ENCODE measurements at places on chromosomes 7 and 10.

DNA sequence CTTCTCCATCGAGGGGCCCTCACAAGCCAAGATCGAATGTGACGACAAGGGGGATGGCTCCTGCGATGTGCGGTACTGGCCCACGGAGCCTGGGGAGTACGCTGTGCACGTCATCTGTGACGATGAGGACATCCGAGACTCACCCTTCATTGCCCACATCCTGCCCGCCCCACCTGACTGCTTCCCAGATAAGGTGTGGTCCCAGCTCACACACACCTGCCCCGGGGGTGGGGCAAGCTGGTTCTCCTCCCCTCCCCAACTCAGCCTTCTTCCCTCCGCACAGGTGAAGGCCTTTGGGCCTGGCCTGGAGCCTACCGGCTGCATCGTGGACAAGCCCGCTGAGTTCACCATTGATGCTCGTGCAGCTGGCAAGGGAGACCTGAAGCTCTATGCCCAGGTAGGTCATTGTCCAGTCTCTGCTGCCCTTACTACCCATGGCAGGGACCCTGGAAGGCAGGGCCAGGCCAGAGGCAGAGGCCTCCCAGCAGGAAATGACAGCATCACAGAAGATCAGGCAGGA lies 11.0 kb downstream of the FLNC start:
- peak; percentile 56 for DNase-seq
- H3K4me1 ChIP-seq, result no peaks in the 10 kb centered on the region
- no peak overlapping the region for H3K4me3 ChIP-seq
- H3K36me3 ChIP-seq, result no peaks in the 10 kb centered on the region
- no peaks in the 10 kb centered on the region for H3K27me3 ChIP-seq

DNA sequence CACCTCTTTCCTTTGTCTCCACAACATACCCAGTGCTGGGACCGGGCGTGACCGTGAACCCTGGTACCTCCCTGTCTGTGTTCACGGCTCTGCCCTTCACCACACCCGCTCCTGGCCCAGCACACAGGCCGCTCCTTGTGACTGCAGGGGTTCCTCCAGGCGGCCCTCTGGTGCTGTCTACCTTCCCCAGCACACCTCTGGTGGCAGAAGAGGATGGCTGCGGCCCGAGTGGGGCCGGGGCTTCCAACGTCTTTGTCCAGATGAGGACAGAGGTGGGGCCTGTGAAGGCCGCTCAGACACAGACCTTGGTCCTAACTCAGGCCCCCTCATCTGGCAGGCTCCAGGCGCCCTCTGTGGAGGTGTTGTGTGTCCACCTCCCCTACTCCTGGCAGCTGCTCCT lies 55.4 kb upstream of the SGMS1 start:
- H3K4me3 ChIP-seq, result no peak overlapping the region
- H3K4me1 ChIP-seq, result no peaks in the 10 kb centered on the region
- no peak for DNase-seq
- H3K27ac ChIP-seq, result no peak overlapping the region
- no peaks in the 10 kb centered on the region for H3K27me3 ChIP-seq
- no peaks in the 10 kb centered on the region for H3K36me3 ChIP-seq

DNA sequence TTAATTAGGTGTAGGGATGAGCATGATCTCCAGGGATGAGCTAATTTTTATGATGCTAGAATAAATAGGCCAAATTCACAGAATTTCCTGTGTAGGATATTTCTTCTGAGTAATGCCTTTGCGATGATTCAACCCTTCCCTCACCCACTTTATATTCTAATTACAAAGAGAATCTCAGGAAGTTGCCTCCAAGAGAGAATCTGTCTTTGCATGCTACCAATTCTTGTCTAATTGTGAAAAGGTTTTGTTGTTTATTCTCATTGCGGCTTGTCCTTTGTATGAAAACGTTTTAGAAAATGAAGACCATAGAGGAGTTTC lies 6.3 kb downstream of the C7orf57 start:
- H3K27ac ChIP-seq, result no peak overlapping the region
- no peaks in the 10 kb centered on the region for H3K4me1 ChIP-seq
- DNase-seq, result no peak
- no peak overlapping the region for H3K4me3 ChIP-seq
- no peaks in the 10 kb centered on the region for H3K36me3 ChIP-seq

GRCh38 chr7:6612819-6613218 lies 2.6 kb upstream of the ZNF853 start:
- peaks cover 11% of the 10 kb centered on the region for H3K36me3 ChIP-seq
- no peak overlapping the region for H3K27ac ChIP-seq
- no peaks in the 10 kb centered on the region for H3K27me3 ChIP-seq
- H3K4me3 ChIP-seq, result no peak overlapping the region
- DNase-seq, result no peak

GRCh38 chr10:132444877-132445351 lies 47.9 kb downstream of the PWWP2B start:
- H3K4me3 ChIP-seq, result no peak overlapping the region
- H3K36me3 ChIP-seq, result no peaks in the 10 kb centered on the region
- no peaks in the 10 kb centered on the region for H3K27me3 ChIP-seq
- peak; percentile 61 for DNase-seq

DNA sequence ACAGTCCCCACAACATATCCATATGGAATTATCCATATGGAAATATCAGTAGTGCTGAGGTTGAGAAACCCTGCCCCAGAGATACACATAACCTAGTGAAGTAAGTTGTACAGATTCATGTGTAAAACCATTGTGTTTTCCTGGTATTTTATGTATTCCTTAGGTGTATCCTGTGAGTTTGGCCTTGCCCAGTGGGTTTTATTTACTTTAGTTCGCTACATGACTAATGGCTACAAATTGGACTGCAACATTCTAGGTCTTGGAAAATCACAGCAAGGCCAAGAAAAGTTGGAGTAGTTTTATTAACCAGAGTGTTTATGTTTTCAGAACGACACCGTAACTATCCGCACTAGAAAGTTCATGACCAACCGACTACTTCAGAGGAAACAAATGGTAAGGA lies 1.4 kb downstream of the RPS24 start:
- H3K27me3 ChIP-seq, result no peaks in the 10 kb centered on the region
- H3K4me1 ChIP-seq, result peaks cover 56% of the 10 kb centered on the region
- no peak for DNase-seq
- H3K36me3 ChIP-seq, result peaks cover 35% of the 10 kb centered on the region
- peak overlapping the region; percentile 84 for H3K27ac ChIP-seq

- DNase-seq, result no peak
- H3K4me3 ChIP-seq, result no peak overlapping the region
- peaks cover 49% of the 10 kb centered on the region for H3K4me1 ChIP-seq
- H3K27me3 ChIP-seq, result no peaks in the 10 kb centered on the region
Observed at GRCh38 chr10:28566458-28567015, 33.6 kb downstream of the WAC start.

DNA sequence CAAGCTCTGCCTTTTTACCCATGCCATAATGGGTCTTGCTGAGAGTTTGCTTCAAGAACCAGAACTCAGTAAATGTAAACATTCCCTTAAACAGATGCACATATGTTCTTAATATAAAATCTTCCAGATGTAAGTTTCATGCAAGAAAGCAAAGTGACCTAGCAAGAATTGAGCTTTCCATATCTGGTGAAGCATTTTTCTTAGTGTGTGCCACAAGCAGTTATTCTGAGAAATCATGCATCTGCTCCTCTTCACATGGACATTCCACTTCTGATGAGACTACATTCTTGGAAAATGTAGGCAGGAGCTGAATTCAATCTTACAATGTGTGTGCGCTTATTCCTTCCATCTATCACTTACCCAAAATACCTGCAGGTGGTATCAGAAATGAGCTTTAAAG lies 227.8 kb upstream of the LRRTM3 start:
- H3K4me1 ChIP-seq, result no peaks in the 10 kb centered on the region
- no peaks in the 10 kb centered on the region for H3K36me3 ChIP-seq
- DNase-seq, result no peak

DNA sequence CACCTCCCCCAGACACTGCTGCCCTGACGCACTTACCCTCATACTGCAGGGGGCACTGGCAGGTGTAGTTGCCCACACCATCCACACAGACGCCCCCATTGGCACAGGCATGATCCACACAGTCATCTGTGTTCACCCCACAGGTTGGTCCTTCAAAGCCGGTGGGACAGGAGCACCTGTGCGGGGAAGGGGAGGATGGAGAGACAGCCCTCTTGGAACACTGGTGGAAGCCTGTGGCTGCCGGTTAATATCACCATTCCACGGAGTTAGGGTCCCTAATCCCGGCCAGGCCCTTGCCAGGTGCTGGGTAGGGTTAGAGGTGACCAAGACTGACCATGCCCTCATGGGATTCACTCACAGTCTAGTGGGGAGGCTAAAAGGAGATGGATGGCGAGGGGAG lies 171.8 kb downstream of the SLIT1 start:
- H3K36me3 ChIP-seq, result no peaks in the 10 kb centered on the region
- no peak for DNase-seq
- no peaks in the 10 kb centered on the region for H3K27me3 ChIP-seq
- no peaks in the 10 kb centered on the region for H3K4me1 ChIP-seq
- no peak overlapping the region for H3K27ac ChIP-seq
- H3K4me3 ChIP-seq, result no peak overlapping the region

GRCh38 chr7:105224884-105225651 lies 163.7 kb downstream of the SRPK2 start:
- no peaks in the 10 kb centered on the region for H3K36me3 ChIP-seq
- H3K27ac ChIP-seq, result no peak overlapping the region
- DNase-seq, result no peak

GRCh38 chr7:100493476-100494264 lies 9.9 kb downstream of the NYAP1 start:
- H3K4me3 ChIP-seq, result no peak overlapping the region
- no peak for DNase-seq
- no peaks in the 10 kb centered on the region for H3K27me3 ChIP-seq
- H3K36me3 ChIP-seq, result no peaks in the 10 kb centered on the region
- peaks cover 14% of the 10 kb centered on the region for H3K4me1 ChIP-seq
- no peak overlapping the region for H3K27ac ChIP-seq

DNA sequence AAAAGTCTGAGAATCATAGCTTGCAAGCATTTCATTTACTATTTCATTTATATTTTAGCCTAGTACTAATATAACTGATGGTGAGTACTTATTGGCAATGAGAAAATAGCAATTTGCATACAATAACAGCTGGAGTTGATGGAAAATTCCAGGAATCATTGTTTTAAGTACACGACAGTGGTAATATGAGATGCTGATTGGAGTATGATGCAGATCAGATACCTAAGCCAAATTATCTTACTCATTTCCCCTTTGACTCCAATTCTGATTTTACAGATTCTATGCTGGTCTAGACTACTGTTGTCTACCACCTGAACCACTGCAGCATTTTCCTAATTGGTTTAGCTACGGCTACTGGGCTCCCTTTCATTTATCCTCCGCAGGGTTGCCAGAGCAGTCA lies 36.7 kb downstream of the GNG11 start:
- no peak overlapping the region for H3K27ac ChIP-seq
- no peaks in the 10 kb centered on the region for H3K27me3 ChIP-seq
- no peaks in the 10 kb centered on the region for H3K36me3 ChIP-seq
- H3K4me3 ChIP-seq, result no peak overlapping the region
- H3K4me1 ChIP-seq, result no peaks in the 10 kb centered on the region
- DNase-seq, result no peak

GRCh38 chr7:74290981-74291441 lies 1.8 kb downstream of the CLIP2 start:
- no peaks in the 10 kb centered on the region for H3K27me3 ChIP-seq
- peak overlapping the region; percentile 82 for H3K27ac ChIP-seq
- peaks cover 45% of the 10 kb centered on the region for H3K4me1 ChIP-seq

DNA sequence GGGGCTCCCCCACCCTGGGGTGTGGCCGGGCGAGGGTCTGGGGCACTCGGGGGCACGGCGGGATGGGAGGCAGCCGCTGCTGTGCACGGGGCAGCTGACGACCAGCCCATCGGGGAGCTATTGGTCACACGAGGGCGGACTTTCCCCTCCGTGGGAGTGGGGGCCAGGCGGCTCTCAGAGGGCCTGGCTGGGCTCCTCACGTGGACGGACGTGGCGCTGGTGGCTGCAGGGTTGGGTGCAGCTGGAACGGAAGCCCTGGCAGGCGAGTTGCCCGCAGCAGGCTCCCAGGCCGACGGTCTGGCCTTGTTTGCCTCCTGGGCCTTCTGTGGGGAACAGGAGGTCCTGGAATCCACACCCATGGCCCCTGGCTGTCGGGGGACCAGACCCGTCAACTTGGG lies 14.3 kb downstream of the MICALL2 start:
- no peak overlapping the region for H3K4me3 ChIP-seq
- H3K36me3 ChIP-seq, result peaks cover 33% of the 10 kb centered on the region
- H3K27ac ChIP-seq, result no peak overlapping the region

GRCh38 chr10:12999849-13000248 lies 1.7 kb downstream of the CCDC3 start:
- no peaks in the 10 kb centered on the region for H3K36me3 ChIP-seq
- no peaks in the 10 kb centered on the region for H3K27me3 ChIP-seq
- peaks cover 12% of the 10 kb centered on the region for H3K4me1 ChIP-seq
- no peak overlapping the region for H3K4me3 ChIP-seq
- no peak overlapping the region for H3K27ac ChIP-seq

DNA sequence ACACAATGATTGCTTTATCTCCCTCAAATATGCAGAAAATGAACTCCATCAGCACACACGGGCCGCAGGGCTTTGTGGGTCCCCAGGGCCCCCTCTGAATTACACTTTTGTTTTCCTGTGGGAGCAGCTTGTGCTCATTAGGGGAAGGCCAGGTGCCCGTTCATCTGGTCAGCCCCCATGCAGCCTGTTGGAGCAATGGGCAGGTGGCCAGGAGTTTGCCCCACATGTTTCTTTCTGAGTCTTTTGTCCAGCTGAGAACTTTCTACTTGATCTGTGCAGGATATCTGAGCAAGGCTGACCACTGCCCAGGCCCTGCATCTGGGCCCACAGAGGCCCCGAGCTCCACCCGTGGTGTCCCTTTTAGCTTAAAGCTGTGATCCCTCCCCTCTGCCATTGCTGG lies 105.3 kb upstream of the FAM20C start:
- no peak overlapping the region for H3K4me3 ChIP-seq
- no peaks in the 10 kb centered on the region for H3K36me3 ChIP-seq
- DNase-seq, result no peak
- H3K27me3 ChIP-seq, result no peaks in the 10 kb centered on the region
